Anterior cingulate cortex (tissue), 58 donors: ENCODE measurements at places on chromosomes 7 and 10.

DNA sequence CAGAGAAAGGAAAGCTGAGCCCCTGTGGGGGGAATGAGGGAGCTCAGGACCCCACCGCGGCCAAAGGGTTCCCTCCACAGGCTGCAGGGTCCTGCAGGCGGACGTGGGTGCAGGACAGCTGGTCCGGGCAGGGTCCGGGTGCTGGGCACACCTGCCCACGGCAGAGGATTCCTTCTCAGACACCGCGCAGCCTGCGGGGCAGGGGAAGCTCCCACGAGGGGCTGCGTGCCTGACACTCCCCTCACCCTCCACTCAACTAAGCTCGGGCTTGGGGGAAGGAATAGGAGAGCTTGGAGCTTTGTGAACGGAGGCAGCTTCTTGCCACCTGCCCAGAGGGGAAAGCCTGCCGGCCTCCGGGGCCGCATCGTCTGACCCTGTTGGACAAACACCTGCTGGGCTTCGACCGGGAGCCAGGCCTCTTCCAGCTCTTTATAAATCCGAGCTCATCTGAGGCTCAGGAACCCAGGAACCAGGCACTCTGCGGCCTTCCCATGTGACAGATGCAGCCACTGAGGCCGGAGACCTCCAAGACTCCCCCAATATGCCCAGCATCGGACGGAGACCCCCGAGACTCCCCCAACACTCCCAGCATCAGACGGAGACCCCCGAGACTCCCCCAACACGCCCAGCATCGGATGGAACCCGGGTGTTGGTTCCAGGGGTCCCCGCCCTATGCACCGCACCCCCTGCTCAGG lies 97.3 kb downstream of the PDGFA start:
- no peak for DNase-seq

DNA sequence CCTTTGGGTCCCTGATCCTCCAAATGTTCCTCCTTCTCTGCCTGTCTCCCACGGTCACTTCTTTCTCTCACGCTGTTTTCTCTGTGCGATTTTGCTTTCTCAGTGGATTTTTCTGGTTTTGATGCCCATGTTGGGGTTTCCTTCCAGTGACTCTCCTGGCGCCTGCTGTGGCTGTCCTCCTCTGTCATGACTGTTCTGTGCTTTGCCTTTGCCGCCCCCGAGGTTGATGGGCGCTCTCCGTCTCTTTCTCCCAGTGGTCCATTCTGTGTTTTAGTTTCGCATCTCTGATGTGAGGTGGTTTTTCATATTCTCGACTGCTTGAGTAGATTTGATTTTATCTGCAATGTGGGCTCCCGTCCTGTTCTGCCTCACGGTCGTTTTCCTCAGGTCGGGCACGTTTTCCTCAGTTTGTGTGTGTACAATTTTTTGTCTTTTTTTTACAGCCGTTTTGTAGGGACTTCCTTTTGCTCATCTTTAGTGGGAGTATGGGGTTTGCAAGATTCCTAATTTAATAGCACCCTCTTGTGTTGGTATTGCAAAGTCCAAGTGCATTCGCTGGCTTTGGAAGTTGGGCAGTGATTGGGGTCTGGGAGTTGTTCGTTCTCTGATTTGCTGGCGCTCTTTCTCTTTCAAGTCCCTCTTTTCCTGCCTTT lies 100.0 kb downstream of the INPP5A start:
- no peak for DNase-seq

DNA sequence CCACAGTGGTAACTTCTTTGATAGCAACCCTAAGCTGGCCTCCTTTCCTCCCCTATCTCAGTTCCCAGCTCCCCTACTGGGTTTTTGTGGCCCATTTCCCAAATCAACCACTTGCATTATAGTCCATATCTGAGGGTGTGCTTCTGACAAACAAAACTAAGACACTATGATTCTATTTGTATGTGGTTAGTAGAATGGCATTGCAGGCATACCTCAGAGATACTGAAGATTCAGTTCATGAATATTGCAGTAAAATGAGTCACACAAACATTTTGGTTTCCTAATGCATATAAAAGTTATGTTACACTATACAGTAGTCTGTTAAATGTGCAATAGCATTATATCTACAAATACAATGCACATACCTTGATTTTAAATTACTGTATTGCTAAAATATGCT lies 15.4 kb upstream of the TMEM243 start:
- DNase-seq = no peak

- DNase-seq = no peak
Measured at GRCh38 chr7:108252177-108252576, 122.0 kb upstream of the LAMB4 start.

- no peak for DNase-seq
Measured at GRCh38 chr10:122875843-122876466, 3.4 kb downstream of the FAM24B start.

- no peak for DNase-seq
Measured at GRCh38 chr10:1957057-1957456, 219.7 kb upstream of the ADARB2 start.

GRCh38 chr10:31146491-31147209 lies 115.0 kb upstream of the ZNF438 start:
- DNase-seq = no peak

GRCh38 chr7:2182461-2182860 lies 50.3 kb downstream of the MAD1L1 start:
- no peak for DNase-seq

GRCh38 chr10:114544045-114544659 lies 113.9 kb downstream of the ABLIM1 start:
- no peak for DNase-seq

DNA sequence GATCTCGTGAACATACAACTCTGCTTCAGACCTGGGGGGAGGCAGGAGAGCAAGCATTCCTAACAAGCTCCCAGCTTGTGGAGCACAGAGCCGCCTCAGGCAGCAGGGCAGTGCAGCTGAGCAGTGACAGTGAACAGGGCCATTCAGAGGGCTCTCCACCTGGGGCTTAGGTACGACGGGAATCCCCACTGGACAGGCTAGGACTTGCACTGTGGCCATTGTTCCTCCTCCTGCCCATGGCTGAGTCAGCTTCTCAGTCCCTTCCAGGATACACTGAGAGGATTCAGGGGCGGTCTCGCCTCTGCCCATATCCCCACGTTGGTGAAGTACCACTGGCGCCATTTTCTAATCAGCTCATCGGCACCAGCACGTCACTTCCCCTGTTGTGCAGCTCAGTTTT lies 71.1 kb downstream of the FIGNL1 start:
- no peak for DNase-seq

DNA sequence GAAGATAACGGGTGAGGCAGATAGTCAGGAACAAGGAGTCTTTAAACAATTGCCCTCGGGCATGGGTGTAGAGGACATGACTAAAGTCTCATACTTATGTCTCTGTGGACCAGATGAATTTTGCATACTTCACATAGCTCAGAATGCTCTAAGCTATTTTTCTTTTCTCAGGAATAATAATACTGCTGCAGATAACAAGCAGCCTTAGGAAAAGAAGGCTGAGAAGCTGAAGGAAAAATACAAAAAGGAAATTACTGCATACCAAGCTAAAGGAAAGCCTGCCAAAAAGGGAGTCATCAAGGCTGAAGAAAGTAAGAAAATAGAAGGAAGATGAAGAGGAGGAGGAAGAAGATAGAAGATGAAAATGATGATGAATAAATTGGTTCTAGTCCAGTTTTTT lies 13.4 kb upstream of the ERCC6 start:
- no peak for DNase-seq

GRCh38 chr7:100166317-100166940 lies 2.0 kb downstream of the GAL3ST4 start:
- no peak for DNase-seq

GRCh38 chr10:52617346-52617745 lies 155.2 kb downstream of the MBL2 start:
- DNase-seq = no peak

GRCh38 chr7:38673795-38674194 lies 42.6 kb upstream of the AMPH start:
- no peak for DNase-seq

DNA sequence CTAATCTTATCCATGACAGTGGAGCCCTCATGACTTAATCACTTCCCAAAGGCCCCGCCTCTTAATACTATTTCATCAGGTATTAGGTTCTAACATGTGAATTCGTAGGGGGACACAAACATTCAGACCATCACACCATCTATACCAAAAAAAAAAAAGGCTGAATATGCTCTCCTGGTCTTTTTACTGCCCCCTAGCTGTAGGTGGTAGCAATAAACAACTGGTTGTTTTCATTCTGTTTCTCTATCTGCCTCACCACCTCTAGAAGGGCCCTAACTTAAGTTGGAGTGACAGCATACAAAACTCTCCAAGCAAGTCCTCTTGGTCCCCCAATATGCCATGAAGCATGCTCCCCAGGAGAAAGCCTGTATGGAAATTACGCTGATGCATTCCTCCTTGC lies 94.1 kb downstream of the GRM8 start:
- DNase-seq = no peak

- no peak for DNase-seq
Measured at GRCh38 chr7:74480861-74481417, 27.2 kb downstream of the GTF2IRD1 start.

GRCh38 chr10:28495084-28495483 lies 37.8 kb upstream of the WAC start:
- no peak for DNase-seq

GRCh38 chr7:33692956-33693355 lies 212.4 kb upstream of the BMPER start:
- no peak for DNase-seq

- no peak for DNase-seq
Measured at GRCh38 chr7:112167147-112167546, 39.1 kb downstream of the DOCK4 start.

DNA sequence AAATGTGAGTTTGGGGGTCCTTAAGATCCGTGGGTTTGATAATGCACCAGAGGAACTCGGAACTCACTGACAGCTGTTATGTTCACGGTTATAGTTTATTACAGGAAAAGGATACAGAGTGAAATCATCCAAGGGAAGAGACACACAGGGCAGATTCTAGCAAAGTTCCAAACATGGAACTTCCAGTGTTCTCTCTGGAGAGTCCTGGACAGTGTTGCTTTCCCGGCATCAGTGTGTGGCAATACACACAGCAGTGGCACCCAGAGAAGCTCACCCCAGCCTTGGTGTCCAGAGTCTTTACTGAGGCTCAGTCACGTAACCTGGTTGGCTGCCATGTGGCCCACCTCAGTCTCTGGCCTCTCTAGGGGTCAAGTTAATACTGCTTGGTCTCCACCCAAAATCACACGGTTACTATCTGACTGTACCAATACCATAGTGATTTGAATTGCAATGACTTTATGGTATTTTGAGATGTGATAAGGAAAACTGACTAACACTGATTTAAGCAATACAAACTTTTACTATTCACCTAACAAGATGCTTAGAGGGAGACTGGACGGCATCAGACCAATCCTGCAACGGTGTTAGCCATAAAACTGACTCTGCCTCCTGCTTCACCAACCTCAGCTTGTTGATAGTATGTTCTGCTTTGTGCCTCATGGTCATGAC lies 8.1 kb upstream of the PRXL2A start:
- DNase-seq = no peak
